ENCODE measurements at places on chromosomes 7 and 10. TPM values are rescaled to one million over a fixed set of nuclear protein-coding genes. Genes with fewer than 3 reads are reported as not detected.

DNA sequence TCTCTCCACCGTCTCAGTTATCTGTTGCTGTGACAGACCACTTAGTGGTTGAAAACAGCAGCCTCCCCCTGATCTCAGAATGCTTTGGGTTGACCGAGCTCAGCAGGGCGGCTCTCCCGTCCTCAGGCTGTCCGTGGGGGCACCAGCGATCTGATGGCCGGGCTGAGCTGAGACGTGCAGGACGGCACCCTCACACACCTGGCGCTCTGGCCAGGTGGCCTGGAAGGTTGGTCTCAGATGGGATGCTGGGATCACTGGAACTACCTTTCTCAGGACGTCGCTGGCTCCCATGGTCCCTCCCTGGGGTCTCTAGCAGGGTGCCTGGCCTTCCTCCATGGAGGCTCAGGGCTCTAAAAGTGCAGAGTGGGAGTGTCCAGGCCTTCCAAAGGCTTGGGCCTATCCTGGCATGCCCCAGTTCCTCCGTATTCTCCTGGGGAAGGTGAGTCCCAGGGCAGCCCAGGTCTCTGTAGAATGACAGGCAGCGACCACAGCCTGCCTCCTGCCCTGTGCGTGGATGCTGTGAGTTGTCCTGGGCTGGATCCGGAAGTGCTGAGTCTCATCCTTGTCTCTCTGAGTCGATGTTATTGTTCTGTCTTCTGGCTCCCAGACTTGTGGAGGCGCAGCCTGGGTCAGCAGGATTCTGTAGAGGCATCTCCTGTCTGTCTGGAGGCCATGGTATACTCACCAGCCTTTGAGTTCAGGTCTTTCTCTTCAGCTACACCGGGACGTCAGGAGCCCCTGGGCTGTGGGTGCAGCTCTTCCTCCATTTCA is 12.2 kb upstream of the PWWP2B start:
- no peak for DNase-seq

DNA sequence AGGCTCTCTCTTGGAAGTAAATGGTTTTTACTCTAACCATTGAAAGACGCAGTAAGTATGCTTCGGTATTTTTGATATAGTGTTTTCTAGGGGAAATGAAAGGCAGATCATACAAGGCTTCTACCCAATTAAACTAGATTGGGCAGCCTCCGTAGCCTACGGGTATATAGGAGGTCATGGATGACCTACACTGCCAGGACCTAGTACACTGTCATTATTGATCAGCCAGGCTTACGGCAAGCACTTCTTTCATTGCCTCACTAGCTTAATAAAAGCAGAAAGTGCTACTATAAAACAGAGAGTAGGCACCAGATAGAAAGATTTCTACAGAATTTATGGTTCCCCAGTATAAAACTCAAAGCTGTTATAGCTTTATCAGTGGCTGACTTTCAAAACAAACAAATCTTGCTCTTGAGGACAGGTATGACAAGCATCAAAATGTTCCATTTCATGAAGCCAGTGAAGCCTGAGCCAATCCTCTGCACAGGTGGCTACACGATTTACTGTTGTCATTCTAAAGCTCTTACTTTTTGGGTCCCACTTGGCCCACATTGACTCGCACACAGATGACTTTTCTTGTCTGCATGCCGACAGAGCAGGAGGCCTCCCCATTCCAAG is 358.1 kb downstream of the THSD7A start:
- no peak for DNase-seq

GRCh38 chr10:124875596-124875995 is 66.3 kb upstream of the ZRANB1 start:
- no peak for DNase-seq

GRCh38 chr10:95876756-95877155 is 31.0 kb upstream of the CC2D2B start:
- DNase-seq, result no peak

DNA sequence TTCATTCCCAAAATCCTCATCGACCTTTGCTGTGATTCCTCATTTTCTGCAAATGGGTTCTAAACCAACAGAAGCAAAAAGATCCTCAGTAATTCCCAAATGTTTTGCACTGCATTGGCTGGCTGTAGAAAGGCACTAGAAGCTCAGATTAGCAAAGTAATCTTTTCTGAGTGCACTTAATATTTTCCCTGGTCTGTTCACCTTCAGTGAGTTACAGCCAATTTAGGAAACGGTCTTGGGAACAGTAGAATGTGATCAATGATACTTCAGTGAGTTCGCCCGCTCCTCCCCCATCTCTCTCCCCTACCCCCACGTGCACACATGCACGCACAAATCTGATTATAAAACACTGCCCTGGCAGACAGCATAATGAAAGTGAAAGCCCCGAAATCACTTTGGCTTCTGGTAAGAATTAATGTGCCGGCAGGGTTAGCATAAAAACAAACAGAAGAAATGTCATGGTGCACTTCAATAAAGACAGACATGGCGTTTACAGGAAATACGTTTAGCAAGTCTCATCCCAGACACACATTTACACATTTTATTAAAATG is 201.3 kb upstream of the CDCA7L start:
- no peak for DNase-seq

ADRA2A gene
- not detected for polyA plus RNA-seq

NKX6-2 gene
- polyA plus RNA-seq, result not detected

DNA sequence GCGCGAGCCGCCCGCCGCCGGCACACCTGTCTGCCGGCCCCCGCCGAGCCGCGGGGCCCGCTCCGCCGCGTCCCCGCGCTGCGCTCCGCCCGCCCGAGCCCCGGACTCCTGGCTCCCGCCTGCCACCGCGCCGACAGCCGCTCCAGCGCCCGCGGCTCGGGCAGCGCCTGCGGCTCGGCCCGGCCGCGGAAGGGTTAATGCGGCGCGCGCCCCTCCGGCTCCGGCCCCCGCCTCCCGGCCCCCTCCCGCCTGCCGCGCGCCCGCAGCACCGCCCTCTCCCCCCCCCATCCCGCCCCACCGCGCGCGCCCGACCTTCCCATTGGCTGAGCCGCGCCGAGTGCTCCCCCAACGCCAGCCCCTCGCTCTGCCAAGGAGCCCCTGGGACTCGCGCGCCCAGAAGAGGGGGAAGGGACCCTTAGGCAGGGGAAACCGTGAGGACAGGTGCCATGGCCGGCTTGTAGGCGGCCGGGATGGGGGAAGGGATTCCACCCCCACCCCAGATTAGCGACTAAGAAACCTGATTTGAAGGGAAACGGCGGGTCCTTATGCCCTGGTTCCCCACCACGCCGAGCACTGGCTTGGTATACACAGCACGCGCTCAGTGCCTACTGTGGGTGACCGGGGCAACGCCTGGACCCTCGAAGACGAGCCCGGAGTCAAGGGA is at the start of gene KCNH2:
KCNH2 (minus strand) TSS at position 196 of the 664 bp plus-strand sequence. CDS start 408 bp downstream, outside the sequence.
- no peak for DNase-seq

- no peak for DNase-seq
These were observed 72.3 kb downstream of the CLEC2L start for GRCh38 chr7:139595806-139596205.

DNA sequence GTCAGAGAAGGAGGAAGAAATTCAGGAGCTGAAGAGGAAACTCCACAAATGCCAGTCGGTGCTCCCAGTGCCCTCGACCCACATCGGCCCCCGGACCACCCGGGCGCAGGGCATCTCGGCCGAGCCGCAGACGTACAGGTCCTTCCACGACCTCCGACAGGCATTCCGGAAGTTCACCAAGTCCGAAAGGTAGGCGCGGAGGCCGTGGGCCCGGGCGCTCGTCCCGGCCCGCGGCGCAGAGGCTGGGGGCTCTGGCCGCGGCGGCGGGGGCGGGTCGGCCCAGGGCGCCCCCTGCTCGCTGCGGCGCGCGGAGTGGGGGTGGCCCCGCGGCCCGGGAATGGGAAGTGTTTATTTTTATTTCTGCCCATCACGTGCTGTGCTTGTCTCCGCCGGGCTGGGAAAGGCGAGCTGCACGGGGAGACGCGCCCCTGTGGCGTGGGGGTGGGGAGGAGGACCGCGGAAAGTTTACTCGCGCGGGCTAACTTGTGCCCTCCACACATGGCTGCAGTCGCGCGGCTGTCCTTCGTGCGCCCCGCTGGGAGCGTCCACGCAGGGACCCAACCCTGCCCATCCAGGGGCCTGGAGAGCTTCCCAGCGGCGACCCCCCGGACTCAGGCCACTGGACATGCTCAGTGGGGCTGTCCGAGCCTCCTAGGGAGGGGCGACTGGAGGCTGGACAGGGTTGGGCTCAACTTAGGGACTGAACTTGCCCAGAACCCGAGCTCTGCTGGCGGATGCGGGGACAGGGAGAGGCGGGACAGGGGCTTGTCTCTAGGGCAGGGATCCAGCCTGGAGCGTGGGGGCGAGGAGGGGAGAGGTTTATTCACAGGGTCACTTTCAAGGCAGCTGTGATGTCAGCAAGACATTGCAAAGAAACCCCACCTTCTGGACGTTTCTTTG is 82.6 kb upstream of the PRKG1 start:
- no peak for DNase-seq

AKR1C2 gene
- polyA plus RNA-seq, result not detected

TMUB1 gene
- 48.4 TPM for polyA plus RNA-seq

DNA sequence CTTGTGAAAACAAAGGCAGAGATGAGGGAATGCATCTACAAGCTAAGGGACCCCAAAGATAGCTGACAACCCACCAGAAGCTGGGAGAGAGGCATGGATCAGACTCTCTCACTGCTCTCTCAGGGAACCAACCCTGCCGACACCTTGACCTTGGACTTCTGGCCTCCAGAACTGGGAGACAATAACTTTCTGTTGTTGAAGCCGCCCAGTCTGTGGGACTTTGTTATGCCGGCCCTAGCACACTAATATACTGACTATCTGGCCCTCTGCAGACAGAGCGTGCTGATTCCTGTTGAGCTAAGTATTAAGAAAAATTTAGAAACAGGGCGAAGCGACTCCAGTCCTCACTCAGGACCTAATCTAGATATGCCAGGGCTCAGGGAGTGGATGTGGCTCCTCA is 144.3 kb upstream of the TCF7L2 start:
- no peak for DNase-seq

DNA sequence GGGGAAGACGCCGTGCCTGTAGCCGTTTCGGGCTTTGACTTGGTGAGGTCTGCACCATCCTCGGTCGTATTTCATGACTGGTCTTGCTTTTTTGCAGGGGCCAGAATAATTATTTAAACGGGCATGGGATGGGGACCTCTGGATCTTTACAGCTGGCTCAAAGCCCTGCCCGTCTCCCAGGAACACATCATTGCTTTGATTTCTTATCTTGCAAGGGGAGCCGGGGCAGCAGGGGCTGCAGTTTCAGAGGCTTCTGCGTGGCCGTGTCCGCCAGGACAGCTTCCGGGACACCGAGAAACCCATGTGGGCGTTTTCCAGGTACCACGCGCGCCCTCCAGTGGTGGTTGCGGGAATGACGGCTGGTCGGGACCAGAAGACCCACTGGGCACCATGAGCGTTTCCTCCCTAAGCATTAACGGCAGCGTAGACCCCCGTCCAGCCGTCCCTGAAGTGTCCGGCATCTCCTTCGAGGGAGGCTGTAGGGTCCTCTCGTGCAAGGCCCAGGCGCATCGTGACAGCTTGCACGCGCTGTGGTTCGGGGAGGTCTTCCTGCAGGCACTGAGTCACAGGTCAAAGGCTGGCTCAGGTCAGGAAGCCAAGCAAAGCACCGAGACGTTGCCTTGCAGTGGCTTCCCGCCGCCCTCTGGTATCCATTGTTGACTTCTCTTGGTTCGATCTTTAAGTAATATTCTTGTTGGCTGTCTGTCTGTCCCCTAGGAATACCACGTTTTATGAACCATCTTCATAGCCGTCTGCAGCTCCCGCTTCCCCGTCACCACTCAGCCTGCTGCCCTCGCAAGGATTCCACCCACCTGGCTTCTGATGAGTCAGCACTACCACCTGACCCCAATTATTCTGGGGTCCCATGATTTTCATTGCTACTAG is 16.2 kb upstream of the ZFAND2A start:
- peak; percentile 26 for DNase-seq

GRCh38 chr10:69269761-69270160 is 8.5 kb upstream of the HK1 start:
- no peak for DNase-seq

GRCh38 chr10:84523526-84523925 is 195.1 kb downstream of the CCSER2 start:
- no peak for DNase-seq

LLCFC1 gene
- polyA plus RNA-seq, result not detected

All from GM12878 (cell line).